Activated gamma-delta T cell (primary cell): ENCODE measurements at places on chromosomes 13 and 19.

DNA sequence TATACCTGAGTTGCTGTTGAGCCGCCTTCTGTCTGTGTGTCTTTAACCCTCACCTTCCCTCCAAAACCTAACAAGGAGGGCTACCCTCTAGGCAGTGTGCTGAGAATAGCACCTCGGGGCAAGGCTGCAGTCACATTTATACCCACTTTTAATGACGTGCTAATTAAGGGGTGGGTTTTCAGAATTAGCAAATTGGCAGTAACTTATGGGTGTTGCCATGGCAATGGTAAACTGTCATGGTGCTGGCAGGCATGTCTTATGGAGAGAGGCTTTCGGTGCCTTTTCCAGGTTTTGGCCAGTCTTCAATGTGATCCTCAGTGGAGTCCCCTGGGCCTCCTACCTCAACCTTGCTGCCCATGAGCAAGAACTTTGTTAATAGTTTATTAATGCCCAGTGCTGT lies 1.2 kb upstream of the PNMA8A start:
- DNase-seq, result no peak

- DNase-seq, result no peak
Observed at GRCh38 chr13:95503662-95504061, 48.9 kb upstream of the CLDN10 start.

GRCh38 chr13:25738342-25739196 lies 313.2 kb downstream of the SHISA2 start:
- DNase-seq, result no peak

DNA sequence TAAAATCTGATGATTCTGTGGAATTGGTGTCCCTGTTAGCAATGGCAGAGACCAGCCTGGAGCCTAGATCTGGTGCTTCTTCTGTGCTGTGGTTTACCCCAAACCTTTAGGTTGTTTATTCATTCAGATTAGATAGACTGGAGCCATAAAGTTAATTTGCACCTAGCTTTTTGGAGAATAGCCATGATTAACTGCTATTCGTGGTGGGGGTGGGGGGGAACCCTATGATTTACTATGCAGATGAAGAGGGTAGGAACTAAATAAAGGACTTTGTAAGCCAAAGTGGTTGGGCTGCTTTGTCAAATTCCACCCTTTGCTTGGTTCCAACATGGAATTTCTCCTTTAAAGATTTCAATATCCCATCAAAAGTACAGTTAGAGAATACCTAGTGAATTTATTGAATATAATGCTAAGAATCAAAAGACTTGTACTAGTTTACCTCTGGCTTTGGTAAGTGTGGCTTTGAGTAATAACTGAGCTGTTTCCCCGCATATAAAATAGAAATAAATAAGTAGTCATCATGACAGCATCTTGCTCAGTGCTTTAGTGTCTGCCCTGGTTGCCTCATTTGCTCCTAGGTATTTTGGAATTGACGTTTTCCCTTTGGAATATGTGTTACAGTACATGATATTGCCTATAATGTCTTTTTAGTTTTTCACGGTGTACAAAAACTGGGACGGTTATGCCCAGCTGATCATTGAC lies 27.6 kb downstream of the SKA3 start:
- no peak for DNase-seq

GRCh38 chr13:40777809-40778175 lies 6.8 kb upstream of the MRPS31 start:
- DNase-seq, result no peak

DNA sequence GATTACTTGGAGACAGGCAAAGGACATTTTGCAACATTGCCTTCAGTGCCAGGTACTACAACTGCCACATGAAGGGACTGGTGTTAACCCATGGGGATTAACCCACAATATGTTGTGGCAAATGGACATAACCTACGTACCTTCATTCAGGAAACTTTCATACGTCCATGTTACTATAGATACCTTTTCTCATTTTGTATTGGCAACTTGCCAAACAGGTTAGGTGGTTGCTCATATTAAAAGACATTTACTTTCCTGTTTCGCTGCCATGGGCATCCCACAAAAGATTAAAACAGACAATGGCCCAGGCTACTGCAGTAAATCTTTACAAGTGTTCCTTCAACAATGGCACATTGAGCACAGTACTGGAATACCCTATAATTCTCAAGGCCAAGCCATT lies 925.3 kb downstream of the SLITRK6 start:
- no peak for DNase-seq

GRCh38 chr19:16834747-16835146 lies 5.5 kb downstream of the SIN3B start:
- no peak for DNase-seq

DNA sequence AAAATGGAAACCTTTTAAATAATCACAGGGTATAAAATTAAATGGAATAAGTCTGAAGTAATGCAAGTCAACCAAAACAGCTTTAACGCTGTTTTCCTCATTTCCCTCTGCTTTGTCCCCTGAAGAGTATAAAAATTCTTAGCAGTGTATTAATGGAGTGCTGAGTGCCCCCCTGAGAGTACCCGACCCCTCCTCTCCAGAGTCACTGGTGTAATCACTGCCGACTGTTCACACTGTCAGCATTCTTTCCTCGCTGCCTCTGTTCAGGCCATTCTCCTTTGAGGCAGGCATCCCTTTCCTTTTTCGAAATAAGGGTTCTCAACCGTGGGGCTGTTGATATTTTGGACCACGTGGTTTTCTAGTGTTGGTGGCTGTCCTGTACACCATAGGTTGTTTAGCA lies 146.9 kb upstream of the SLC10A2 start:
- no peak for DNase-seq

DNA sequence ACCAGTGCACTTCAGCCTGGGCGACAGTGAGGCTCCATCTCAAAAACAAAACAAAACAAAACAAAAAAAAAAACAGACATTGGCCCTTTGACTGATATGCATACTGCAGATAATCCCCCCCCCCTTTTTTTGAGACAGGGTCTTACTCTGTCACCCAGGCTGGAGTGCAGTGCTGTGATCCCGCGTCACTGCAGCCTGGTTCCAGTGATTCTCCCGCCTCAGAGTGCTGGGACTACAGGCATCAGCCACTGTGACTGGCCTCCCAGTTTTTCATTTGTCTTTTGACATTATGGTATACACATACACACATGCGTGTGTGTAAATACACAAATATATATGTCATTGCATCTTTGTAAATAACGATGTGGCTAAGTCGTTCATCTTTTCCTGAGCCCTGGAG lies 61.8 kb downstream of the ATP11A start:
- no peak for DNase-seq

DNA sequence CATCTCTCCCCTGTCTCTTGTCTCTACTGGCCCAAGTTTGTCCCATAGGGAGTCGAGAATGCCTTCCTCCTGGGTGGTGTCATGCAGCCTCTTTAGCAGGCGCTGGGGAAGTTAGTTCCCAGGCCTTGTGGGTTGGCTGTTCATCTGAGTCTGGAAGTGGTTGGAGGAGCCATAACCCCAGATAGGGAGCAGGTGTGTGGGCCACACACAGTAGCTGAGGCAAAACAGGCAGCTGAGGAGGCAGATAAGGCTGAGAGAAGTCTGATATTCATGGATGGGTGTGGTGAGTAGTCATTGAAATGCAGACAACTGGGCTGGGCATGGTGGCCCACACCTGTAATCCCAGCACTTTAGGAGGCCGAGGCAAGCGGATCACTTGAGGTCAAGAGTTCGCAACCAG lies 40.9 kb upstream of the KPNA3 start:
- no peak for DNase-seq

DNA sequence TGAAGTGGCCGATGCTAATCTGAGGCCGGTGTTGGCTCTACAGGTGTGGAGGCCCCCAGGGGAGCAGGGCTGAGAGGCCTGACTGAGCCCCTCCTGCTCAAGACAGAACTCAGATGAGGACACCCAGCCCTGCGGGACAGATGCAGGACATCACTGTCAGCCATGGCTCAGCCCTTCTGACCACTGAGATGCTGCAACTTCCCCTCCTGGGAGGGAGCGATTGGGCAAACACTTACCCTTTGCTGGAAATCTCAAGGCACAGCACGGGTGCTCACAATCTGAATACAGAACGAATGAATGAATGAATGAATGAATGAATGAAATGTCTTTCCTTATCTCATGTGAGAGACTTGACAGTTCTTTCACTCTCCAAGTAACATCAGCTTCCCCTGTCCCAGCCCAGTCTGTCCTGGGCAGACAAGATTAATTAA lies 3.5 kb upstream of the SIGLEC7 start:
- no peak for DNase-seq

DNA sequence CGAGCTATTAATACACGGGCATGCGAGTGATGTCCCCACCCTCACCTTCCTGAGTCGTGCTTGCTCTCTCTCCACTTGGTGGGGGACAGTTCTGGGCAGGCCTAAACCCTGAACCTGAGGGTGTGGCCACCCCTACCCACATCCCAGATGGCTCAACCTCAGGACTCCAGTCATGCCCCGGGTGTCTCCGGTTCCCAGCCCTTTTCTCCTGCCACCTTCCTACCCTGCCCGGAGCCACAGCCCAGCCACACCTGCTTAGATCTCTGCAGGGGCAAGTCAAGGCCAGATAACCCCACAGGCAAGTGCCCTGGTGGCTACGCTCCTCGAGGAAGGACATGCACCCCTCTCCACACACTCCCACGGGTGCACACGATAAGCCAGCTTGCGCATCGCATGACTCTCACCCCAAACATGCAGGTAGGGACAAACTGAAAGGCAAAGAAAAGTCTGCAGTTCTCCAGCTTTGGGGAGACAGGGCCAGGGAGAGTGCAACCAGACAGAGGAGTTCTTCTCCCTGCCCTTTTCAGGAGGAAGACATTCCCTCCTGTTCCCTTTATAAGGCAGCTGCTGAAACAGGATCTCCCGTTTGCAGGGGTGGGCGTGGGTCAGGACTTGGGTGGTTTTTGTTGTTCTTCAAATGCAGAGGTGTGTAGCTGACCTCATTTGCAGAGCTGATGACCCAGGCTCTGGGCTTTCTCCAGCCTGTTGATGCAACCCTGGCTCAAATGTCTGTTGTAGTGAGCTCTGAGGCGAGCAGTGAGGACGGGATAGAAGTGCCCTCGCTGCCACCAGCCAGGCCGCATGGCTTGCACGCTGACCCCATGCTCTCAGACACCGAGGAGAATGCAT lies 88.6 kb downstream of the DPF1 start:
- no peak for DNase-seq

DNA sequence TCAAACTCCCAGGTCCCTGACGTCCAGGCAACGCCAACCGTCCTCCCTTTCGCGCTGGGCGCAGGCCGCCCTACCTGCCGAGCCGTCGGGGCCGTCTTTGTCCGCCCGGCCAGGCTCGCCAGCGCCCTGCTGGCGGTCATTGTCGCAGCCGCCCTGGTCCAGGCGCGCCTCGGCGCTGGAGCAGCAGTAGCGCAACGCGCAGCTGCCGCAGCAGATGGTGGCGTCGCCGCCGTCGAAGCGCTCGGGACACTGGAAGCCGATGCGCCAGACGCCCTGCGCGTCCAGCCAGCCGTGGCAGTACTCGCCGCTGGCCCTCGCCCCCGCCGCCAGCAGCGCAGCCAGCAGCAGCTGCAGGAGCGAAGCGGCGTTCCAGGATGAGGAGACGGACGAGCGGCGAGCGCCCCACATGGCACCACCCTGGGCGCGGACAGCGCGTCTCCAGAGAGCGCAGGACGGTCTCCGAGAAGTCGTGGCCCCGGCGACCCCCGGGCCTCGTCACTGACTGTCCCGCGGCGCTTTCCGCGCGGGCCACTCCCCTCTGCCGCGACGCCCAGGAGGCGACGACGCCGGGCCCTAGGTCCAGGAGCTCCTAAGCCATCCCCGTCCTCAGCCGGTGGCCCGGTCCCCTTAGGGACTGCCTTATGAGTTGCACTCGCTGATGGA lies 1.1 kb downstream of the SHISA2 start:
- DNase-seq, result peak; percentile 14
